ENCODE measurements at places on chromosomes 7 and 10.

DNA sequence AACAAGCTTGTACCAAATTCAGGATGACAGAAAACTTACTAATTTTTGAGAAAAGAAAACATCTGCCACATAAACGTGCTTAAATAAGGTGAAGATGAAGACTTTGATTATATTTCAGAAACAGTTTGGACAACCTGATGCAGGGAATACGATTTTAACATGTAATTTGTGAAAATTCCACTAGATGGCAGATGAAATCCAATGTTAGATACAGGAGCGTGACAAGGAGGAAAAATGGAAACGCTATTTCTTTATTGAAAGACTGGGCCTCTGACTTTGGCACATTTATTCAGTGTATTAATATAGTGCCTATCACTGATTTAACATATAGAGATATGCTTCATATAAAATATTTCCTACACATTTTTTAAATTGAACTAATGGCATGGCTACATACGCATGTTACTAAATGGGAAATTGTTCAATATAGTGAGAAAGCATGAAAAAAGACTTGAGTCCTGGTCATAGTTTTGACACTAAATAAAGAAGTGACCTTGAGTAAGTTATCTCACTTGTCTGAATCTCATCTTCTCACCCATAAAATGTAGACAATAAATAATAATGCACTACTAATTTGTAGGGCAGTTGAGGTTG lies 60.7 kb downstream of the CD36 start:
- no peak for DNase-seq

DNA sequence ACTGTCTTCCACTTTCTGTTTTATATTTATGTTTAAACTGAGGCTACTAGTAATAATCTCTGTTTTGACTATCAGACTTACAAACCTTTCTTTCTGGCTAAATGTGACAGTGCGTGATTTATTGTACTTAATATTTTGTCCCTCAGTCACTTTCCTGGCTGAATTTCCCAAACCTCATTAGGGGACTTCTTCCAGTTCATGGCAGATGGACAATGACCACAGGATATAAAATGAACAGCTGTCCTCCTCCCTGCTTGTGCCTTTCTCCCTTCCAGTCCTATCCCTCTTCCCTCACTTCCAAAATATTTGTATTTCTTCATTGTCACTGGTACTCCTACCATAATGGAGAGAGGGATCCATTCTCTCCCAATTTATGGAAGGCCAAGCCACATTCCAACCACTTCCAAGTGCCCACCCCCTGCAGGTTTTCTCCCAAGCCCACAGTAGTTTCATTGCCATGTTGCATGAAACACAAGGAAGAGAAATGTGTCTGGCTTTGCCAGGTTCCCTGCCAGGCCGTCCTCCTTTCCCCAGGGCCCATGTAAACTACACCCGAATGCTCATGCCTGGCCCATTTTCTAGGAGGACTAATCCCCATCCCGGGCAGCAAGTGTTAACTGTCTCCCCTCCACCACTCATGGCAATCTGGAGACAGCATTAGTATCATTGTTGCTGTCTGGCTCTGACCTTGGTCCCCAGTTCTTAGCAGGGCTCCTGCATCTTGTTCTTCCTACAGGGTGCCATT lies 269.5 kb upstream of the SLC26A5 start:
- no peak for DNase-seq

- DNase-seq, result no peak
Observed at GRCh38 chr10:13684252-13684791, 97.6 kb downstream of the PRPF18 start.

DNA sequence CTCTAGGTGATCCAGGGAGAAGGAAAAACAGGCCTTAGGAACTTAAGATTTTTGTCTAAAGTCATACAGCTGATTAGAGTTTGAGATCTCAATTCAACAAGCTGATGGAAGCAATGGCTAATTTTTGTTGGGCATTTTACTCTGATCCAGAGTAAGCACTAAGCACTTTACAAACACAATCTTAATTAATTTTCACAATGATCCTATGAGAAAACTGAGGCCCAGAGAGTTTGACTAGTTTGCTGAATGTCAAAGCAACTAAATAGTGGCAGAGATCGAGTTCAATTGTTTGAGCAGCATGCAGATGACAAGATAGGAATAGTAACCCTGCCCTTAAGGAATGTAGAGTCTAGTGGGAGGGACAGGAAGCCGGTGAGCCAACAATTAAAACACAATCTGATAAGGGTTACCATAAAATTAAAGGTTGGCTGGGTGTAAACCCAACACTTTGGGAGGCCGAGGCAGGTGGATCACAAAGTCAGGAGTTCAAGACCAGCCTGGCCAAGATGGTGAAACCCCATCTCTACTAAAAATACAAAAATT lies 13.5 kb upstream of the RPEL1 start:
- no peak for DNase-seq

DNA sequence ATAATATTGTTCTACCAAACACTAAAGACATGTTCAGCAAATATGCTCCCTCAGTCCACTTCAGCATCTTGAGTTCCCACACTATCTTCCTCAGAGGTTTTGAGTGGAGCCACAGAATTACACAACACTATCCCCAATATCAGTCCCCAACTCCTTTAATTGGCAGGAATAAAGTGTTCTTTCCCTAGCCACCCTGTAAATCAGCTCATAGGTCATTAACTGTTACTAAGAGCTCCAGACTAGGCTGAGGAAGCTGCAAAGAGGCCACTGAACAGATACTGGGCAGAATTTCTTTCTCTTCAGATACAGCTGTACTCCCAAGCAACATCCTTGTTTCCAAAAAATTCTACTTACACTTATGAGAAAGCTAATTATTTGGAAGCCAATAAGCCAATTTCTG lies 11.6 kb upstream of the KAT6B start:
- DNase-seq, result no peak

DNA sequence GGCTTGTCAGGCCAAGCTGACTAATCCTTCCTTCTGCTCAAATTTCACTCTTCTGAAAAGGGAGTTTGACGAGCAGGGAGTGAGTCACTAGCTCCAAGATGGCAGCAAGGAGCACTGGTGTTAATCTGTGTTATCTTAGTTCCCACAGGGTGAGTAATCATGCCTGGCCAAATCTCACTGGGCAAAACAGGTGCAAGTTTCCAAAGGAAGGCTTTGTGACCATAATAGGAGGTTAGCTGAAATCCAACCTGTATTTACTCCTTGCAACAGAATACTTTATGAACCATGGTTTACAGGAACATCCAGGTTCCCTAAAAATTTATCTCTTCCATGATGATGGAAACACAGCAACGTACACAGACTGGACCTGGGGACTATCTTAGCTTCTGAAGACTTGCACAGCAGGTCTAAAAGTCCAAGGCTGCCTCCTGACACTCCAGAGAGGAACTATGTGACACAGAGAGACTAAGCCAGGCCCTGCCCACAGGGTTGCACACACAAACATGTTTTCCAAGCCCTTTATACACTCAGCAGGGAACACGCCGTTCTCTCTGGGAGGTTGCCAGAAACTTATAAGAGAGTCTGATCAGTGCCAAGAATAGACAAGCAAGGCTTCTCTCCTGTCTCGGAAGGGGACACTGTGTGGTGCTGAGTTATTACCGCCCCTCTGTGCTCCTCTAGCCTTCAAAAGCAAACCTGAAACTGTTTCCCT lies 46.3 kb downstream of the PDK4 start:
- no peak for DNase-seq

DNA sequence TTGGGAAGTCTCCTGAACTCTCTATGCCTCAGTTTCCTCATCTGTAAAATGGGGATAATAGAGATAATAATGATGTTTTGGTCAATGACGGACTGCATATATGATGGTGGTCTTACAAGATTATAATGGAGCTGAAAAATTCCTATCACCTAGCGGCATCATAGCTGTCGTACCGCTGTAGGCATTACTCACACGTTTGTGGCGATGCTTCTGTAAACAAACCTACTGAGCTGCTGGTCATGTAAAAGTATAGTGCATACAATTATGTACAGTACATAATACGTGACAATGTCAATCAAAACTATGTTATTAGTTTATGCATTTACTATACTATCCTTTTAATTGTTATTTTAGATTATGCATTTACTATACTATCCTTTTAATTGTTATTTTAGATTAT lies 339.1 kb upstream of the NPVF start:
- DNase-seq, result no peak

- DNase-seq, result no peak
Observed at GRCh38 chr10:117360994-117361667, 14.1 kb downstream of the PDZD8 start.

GRCh38 chr7:43232366-43232765 lies 119.9 kb downstream of the HECW1 start:
- DNase-seq, result no peak

DNA sequence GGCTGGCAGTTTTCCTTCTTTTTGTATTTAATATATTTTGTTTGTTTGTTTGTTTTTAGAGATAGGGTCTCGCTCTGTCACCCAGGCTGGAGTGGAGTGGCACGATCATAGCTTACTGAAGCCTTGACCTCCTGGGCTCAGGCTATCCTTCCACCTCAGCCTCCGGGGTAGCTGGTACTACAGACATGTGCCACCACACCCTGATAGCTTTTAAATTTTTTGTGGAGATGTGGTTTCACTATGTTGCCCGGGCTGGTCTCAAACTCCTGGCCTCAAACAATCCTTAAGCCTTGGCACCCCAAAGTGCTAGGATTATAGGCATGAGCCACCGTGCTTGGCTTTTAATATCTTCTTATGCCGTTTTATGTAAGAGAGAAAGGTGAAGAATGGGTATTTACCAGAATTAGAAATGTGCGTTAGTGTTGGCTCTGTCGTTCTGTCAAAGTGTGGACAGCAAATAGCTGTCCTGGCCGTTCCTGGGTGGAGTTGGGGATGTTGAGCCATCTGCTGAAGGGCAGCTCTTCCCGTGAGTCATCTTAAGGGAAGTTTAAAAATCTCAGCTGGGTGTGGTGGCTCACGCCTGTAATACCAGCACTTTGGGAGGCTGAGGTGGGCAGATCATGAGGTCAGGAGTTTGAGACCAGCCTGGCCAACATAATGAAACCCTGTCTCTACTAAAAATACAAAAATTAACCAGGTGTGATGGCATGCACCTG lies 14.8 kb downstream of the OGDH start:
- DNase-seq, result no peak

GRCh38 chr10:712089-712488 lies 22.6 kb upstream of the DIP2C start:
- DNase-seq, result no peak

GRCh38 chr7:151663382-151664100 lies 143.8 kb upstream of the RHEB start:
- no peak for DNase-seq

- DNase-seq, result no peak
Observed at GRCh38 chr7:22123139-22123538, 177.4 kb upstream of the CDCA7L start.

DNA sequence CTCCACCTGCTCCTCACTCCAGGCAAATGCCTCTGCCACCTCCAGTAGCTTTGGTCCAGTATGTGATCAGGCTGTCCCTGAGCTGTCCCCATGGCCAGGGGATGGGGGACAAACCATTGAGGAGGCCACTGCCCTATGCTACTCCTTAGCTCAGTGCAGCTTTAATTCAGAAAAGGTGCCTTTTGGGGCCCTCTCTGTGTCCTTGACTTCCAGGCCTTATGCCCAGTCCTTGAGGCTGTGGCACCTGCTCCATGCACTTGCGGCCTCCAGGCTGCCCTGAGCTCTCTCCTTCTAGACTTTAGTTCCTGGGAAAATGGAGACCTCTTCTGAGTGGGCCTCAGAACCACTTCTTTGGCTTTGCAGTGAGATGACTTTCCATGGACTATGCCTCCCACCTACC lies 650.8 kb upstream of the CELF2 start:
- DNase-seq, result no peak

DNA sequence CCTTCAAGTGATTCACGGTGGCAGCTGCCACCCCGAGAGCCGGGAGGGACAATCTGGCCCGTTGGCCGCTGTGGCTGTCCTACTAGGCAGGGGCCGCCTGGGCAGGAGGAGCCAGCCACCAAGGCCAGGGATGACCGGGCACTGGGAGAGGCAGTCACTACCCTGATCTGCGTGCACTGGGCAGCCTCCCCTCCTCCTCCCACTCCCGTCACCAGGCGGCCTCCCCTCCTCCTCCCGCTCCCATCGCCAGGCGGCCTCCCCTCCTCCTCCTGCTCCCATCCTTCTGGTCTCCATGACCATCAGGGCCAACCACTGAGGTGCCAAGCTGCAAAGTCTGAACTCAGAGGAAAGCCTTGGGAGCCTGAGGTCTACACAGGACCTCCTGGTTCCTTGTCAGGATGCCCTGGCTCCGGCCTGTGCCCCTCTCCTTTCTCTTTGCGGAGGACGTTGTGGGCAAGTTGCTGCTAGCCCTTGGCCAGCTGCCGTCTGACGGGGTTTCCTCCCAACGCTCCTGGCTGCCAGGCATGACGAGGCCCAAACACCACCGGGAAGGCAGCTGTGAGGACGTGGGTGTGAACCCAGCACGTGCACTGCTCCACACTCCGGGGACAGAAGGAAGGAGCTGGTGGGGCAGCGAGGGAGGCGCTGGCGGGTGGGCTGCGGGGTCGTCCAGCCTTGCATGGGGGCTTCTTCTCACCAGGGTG lies 131.1 kb downstream of the WDR37 start:
- DNase-seq, result no peak

GRCh38 chr10:43408331-43408709 lies 666 bp downstream of the HNRNPF start:
- peak; percentile 20 for DNase-seq

DNA sequence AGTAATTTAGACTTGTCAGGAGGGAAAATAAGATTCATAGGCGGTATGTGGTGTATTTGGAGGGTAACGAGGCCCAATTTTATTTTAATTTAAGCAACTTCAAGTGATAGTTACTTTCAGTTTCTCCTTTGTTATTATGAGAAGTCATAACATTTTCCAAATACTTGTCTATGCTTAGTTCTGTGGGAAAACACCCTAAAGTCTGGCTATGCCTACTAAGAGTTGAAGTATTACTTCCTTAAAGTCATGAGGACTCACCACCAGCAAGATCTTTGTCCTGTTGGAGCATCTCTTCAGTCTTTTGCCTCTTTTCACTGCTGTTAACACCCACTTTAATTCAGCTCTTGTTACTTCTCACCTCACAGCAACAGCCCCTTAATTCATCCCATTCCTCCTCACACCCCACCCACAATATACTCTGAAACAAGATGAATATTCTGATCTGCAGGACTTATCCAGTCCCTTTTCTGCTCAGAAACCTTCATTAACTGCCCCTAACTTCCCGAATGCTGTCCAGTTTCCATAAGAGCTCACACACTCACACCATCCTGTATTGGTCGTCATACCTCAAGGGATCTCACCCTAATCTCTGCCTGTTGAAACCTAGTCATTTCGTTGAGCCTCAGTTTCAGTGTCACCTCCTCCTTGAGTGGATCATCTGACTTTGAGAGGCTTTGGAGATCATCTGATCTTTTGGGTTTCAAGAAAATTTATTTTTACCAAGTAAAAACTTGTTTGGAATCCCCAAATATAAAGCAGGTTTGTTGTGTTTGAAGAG lies 61.3 kb downstream of the DNAH11 start:
- DNase-seq, result no peak

DNA sequence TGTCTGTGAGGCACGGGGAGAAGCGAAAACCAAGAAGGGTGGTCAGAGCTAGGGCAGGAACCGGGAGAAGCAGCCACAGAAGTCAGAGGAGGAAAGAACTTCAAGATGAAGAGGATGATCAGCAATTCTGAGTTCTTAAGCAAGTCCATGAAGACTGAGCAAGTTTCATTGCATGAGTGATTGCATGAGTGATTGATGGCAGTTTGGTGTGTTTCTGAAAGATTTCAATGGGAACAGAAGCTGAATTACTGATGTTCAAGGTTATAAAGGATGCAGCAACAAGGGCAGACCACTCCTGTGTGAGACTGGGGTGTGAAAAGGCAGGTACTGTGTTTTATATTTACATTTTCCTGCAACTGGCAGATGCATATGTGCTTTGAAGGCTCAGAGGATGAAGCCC lies 35.4 kb downstream of the CCNY start:
- no peak for DNase-seq

GRCh38 chr10:132774902-132775863 lies 10.8 kb downstream of the NKX6-2 start:
- DNase-seq, result no peak
